Thyroid gland (tissue), 4 donors: ENCODE measurements at places on chromosomes 5 and 9.

- H3K4me3 ChIP-seq: no peak overlapping the region
- no peaks in the 10 kb centered on the region for H3K27me3 ChIP-seq
- H3K27ac ChIP-seq: no peak overlapping the region
Measured at GRCh38 chr9:121692606-121693387, 41.4 kb downstream of the DAB2IP start.

DNA sequence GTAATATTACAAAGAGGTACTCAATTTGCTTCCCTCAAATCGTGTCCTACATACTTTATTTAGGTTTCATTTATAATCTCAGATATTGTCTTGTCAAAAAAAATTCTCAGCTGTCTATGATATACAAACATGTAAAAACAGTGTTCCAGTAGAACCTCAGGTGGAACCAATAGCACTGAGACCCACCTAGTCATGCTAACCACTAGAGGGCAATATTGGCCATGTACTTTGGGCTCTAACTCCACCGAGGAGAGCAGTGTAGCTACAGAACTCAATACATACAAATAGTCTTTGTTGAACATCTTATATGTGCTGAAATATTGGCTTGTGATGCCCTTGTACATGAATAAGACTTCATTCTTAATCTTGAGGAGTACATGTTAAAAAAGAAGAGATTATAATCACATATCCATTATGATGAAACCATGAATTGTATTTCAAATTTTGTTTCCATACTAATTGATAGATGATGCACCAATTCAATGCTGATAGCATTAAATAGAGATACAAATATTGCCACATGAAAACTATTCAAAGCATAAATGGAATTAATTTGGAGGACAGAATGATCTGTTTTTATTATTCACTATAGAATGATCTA lies 71.2 kb upstream of the CNTLN start:
- H3K27ac ChIP-seq: no peak overlapping the region
- no peak for DNase-seq
- no peaks in the 10 kb centered on the region for H3K27me3 ChIP-seq
- no peaks in the 10 kb centered on the region for H3K36me3 ChIP-seq
- H3K4me1 ChIP-seq: no peaks in the 10 kb centered on the region

DNA sequence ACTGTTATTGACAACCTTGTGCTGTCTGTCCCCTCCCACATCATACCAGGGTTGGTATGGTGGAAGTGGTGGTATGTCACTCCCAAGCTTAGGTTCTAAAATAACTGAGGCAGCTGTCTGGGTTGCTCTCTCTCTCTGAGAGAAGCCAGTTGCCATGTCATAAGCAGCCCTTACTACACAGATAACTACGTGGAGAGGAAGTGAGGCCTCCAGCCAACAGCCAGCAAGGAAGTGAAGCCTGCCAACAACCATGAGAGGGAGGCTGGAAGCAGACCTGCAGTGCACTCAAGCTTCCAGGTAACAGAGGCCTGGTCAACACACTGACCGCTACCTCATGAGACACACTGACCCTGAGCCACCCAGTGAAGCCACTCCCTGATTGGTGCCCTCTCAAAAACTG lies 18.6 kb downstream of the CTNNAL1 start:
- H3K4me3 ChIP-seq: no peak overlapping the region
- no peaks in the 10 kb centered on the region for H3K27me3 ChIP-seq
- H3K36me3 ChIP-seq: no peaks in the 10 kb centered on the region
- H3K4me1 ChIP-seq: peaks cover 7% of the 10 kb centered on the region
- H3K27ac ChIP-seq: peak overlapping the region; percentile 11

DNA sequence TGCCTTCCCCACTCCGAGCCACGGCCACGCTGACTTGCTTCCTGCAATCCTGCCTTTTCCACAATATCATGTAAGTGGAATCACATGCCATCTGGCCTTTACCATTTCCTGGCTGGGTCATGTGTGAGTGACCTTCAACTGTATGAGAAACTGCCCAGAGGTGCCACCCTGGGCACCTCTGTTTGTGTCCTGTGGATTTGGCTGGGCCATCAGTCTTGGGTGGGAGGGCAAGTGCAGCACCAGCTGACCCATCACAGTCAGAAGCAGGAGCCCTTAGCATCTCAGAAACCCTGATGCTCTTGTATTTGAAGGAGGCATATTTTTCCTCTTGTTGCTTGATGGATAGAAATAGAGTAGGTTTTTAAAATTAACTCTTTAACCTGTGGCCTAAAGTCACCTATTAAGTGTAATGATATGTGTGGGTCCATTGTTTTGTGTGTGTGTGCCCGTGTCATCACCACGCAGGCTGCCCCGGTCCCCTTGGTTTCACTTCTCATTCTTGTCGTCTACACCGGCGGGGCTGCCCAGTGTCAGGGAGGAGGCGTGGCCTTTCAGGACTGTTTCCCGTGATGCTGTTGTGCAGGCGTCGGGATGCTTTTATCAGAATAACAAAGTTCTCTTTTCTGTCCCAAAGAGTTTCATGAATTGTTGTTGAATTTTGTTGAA lies 52.1 kb upstream of the CACNA1B start:
- H3K27me3 ChIP-seq: no peaks in the 10 kb centered on the region
- no peak overlapping the region for H3K27ac ChIP-seq
- no peaks in the 10 kb centered on the region for H3K4me1 ChIP-seq
- DNase-seq: no peak
- H3K36me3 ChIP-seq: peaks cover 5% of the 10 kb centered on the region
- H3K4me3 ChIP-seq: no peak overlapping the region

DNA sequence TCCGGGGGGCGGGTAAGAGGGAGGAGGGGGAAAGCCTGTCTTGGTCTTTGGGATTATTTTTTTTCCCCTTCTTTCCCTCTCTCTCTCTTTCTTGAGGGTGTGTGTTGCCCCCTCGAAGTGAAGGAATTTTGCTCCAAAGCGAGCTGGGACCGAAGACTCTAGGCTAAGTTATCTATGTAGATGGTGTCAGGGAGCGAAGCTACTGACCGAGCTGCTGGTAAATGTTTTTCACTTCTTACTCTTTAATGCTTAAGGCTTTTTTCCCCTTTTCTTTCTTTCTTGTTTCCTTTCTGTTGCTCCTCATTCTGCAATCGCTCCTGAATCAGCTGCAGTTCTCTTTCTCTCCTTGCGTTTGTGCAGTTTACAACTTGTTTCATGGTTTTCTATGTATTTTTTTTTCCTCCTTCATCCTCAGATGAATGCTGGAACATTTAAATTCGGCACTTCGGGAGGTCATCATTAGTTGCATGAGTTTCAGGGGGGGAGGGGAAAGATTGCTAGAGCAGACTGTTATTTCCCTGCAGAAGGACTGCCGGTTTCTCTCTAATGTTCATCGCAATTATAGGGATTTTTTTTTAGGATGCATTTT lies 1312.0 kb upstream of the WWC1 start:
- H3K27ac ChIP-seq: peak overlapping the region; percentile 3
- no peak for DNase-seq
- peaks cover 17% of the 10 kb centered on the region for H3K4me1 ChIP-seq
- H3K27me3 ChIP-seq: no peaks in the 10 kb centered on the region
- H3K36me3 ChIP-seq: no peaks in the 10 kb centered on the region

GRCh38 chr5:117271656-117272055 lies 697.0 kb upstream of the SEMA6A start:
- no peaks in the 10 kb centered on the region for H3K36me3 ChIP-seq
- no peaks in the 10 kb centered on the region for H3K27me3 ChIP-seq
- H3K4me3 ChIP-seq: no peak overlapping the region
- DNase-seq: no peak

DNA sequence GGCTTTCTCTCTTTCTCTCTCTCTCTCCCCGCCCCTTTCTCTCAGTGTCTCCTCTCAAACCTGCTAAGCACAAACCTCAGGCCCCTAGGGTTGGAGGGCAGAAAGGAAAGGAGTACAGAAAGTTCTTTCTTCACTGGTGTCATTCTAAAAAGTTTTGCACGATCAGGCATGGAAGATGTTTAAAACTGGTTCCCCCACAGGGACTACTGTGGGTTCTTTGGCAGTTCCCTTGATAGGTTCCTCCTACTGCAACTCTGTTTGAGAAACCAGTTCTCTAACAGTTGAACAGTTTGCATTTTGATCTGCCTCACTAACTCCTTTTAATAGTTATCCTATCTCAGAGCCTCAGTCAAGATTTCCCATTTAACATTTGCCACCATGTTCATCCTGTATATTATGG lies 82.9 kb downstream of the CDO1 start:
- H3K36me3 ChIP-seq: no peaks in the 10 kb centered on the region
- H3K4me3 ChIP-seq: no peak overlapping the region
- H3K27me3 ChIP-seq: no peaks in the 10 kb centered on the region

DNA sequence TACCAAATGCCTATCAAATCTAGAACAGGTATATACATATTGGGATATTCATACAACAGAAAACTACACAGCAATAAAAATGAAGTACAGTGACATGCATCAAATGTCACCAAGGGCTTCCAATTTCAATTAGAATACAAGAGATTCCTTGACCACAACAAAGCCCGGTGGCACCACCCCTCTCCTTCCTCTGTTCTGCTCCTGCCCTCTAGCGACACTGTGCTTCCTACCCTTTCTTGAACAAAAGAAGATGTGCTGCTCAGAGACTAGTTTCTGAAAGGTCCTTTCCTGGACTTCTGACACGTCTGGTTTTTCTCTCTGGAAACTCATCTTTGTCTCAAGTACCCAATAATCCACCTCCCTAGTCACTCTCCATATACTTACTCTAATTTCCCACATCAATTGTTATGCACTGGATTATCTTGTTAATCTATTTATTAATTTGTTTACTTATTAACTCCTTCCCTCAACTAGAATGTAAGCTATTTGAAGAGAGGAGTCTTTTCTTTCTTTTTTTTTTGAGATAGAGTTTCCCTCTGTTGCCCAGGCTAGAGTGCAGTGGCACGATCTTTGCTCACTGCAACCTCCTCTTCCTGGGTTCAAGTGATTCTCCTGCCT lies 70.4 kb upstream of the CTSV start:
- no peak overlapping the region for H3K4me3 ChIP-seq
- H3K36me3 ChIP-seq: no peaks in the 10 kb centered on the region
- H3K4me1 ChIP-seq: no peaks in the 10 kb centered on the region
- no peaks in the 10 kb centered on the region for H3K27me3 ChIP-seq
- DNase-seq: peak; percentile 29

GRCh38 chr5:148746826-148747535 lies 79.4 kb upstream of the ADRB2 start:
- H3K36me3 ChIP-seq: no peaks in the 10 kb centered on the region
- no peak for DNase-seq
- H3K27ac ChIP-seq: no peak overlapping the region
- no peaks in the 10 kb centered on the region for H3K27me3 ChIP-seq
- H3K4me3 ChIP-seq: no peak overlapping the region
- H3K4me1 ChIP-seq: no peaks in the 10 kb centered on the region

- H3K4me1 ChIP-seq: peaks cover 44% of the 10 kb centered on the region
- no peak overlapping the region for H3K4me3 ChIP-seq
- no peaks in the 10 kb centered on the region for H3K27me3 ChIP-seq
Measured at GRCh38 chr5:176529741-176530141, 7.5 kb downstream of the RNF44 start.

DNA sequence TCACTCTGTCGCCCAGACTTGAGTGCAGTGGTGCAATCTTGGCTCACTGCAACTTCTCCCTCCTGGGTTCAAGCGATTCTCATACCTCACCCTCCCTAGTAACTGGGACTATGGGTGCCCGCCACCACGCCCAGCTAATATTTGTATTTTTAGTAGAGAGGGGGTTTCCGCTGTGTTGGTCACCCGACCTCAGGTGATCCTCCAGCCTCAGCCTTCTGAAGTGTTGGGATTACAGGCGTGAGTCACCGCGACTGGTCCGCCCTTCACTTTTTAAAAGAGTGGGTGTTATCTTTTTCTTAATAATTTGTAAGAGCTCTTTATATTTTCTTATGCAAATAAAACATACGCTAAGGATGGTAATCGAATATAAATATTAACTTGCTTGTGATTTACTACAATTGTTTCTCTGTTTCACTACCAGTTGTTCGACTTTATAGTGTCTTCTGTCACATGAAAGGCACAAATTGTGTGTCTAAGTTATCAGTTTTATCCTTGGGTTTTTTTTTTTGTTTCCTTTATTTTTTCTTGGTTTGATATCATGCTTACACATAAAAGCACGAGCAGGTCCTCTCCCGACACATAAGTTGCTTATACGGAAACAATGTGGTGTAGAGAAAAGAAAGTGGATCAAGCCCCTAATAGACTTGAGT lies 1.9 kb upstream of the GPBP1 start:
- no peak overlapping the region for H3K27ac ChIP-seq
- peak overlapping the region; percentile 92 for H3K4me3 ChIP-seq
- H3K4me1 ChIP-seq: peaks cover 6% of the 10 kb centered on the region
- H3K27me3 ChIP-seq: no peaks in the 10 kb centered on the region
- no peak for DNase-seq

- no peaks in the 10 kb centered on the region for H3K36me3 ChIP-seq
- H3K4me3 ChIP-seq: no peak overlapping the region
- no peaks in the 10 kb centered on the region for H3K27me3 ChIP-seq
- DNase-seq: no peak
- H3K27ac ChIP-seq: no peak overlapping the region
Measured at GRCh38 chr9:125400725-125401716, 139.4 kb downstream of the GAPVD1 start.

DNA sequence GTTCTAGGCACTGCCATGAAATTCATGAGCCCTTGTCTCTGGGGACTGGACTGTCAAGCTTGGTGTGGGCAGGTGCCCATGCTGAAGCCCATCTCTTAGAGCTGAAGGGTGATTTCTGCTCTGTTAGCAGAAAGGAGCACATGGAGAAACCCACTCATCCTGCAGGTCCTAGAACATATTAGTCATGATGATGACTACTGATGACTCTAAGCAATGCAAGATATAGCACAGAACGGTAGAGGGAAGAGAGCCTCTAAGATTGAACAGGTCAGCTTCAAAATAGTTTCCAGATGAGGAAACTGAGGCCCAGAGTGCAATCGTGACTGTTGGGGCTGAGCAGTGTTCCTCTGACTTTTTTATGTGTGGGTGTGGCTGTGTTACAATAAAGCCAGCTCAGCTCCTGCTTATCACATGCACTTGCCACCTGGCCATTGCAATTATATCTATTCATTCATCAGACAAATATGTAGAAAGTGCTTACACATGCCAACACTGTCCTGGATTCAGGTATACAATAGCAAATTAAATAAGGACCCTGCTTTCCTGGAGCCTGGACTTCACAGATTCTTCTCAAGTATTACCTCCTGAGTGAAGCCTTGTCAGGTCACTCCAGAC lies 140.2 kb upstream of the BRINP1 start:
- H3K27ac ChIP-seq: no peak overlapping the region
- no peaks in the 10 kb centered on the region for H3K27me3 ChIP-seq
- H3K4me1 ChIP-seq: no peaks in the 10 kb centered on the region
- DNase-seq: no peak

- H3K4me3 ChIP-seq: no peak overlapping the region
- H3K27ac ChIP-seq: no peak overlapping the region
- no peaks in the 10 kb centered on the region for H3K4me1 ChIP-seq
- DNase-seq: no peak
- H3K27me3 ChIP-seq: no peaks in the 10 kb centered on the region
- no peaks in the 10 kb centered on the region for H3K36me3 ChIP-seq
Measured at GRCh38 chr5:67897431-67897830, 318.1 kb upstream of the PIK3R1 start.

- no peak overlapping the region for H3K27ac ChIP-seq
- no peaks in the 10 kb centered on the region for H3K4me1 ChIP-seq
- no peak overlapping the region for H3K4me3 ChIP-seq
- no peaks in the 10 kb centered on the region for H3K27me3 ChIP-seq
- H3K36me3 ChIP-seq: no peaks in the 10 kb centered on the region
- DNase-seq: no peak
Measured at GRCh38 chr9:72228282-72228681, 79.0 kb downstream of the GDA start.
